ENCODE measurements at places on chromosomes 16 and 17. TPM values are rescaled to one million over a fixed set of nuclear protein-coding genes. Genes with fewer than 3 reads are reported as not detected.

The ZG16B gene
- total RNA-seq, result not detected

The HP gene
- total RNA-seq, result not detected

The SMIM5 gene
- 0.33 TPM for total RNA-seq

The FAM20A gene
- not detected for total RNA-seq

The COG4 gene
- 69.1 TPM for total RNA-seq

The ITGAX gene
- 4.1 TPM for total RNA-seq

The DNAI2 gene
- total RNA-seq, result not detected

The RNF43 gene
- total RNA-seq, result 2.3 TPM

The FAAP100 gene
- 25.1 TPM for total RNA-seq

The CCL7 gene
- 1.7 TPM for total RNA-seq

The GFAP gene
- not detected for total RNA-seq

The KRTAP16-1 gene
- not detected for total RNA-seq

The PMFBP1 gene
- total RNA-seq, result 0.69 TPM

The FLCN gene
- 72.0 TPM for total RNA-seq

The IRX3 gene
- 7.9 TPM for total RNA-seq

Measured in melanocyte of skin (primary cell).